ENCODE measurements at places on chromosomes 2 and 18. TPM values are rescaled to one million over a fixed set of nuclear protein-coding genes. Genes with fewer than 3 reads are reported as not detected.

IL37 gene
- not detected for total RNA-seq

IL1R1 gene
- 40.8 TPM for total RNA-seq

ATG16L1 gene
- 20.2 TPM for total RNA-seq

CHRNG gene
- not detected for total RNA-seq

CKAP2L gene
- total RNA-seq: 1.0 TPM

FASTKD1 gene
- total RNA-seq: 11.6 TPM

NABP1 gene
- 5.2 TPM for total RNA-seq

TMEM163 gene
- not detected for total RNA-seq

RETSAT gene
- 109 TPM for total RNA-seq

FBXO41 gene
- total RNA-seq: 0.13 TPM

IL1RL2 gene
- 3.1 TPM for total RNA-seq

PAX3 gene
- total RNA-seq: not detected

FEV gene
- total RNA-seq: not detected

SERPINB7 gene
- not detected for total RNA-seq

BMP10 gene
- total RNA-seq: 4.5 TPM

Data from right lobe of liver (tissue), 6 donors.